Metanephros (tissue), 2 donors: ENCODE measurements at places on chromosomes 5 and 9. TPM values are rescaled to one million over a fixed set of nuclear protein-coding genes. Genes with fewer than 3 reads are reported as not detected.

Gene FOXD4L5
- 0.06 TPM for total RNA-seq

Gene CATSPER3
- total RNA-seq: 0.58 TPM

Gene LRRC14B
- 13.7 TPM for total RNA-seq

Gene KCNMB1
- 0.64 TPM for total RNA-seq

Gene PCA3
- 0.12 TPM for total RNA-seq

Gene SARDH
- total RNA-seq: 19.6 TPM

Gene TMCO6
- 14.7 TPM for total RNA-seq
